ENCODE measurements at places on chromosomes 2 and 18.

DNA sequence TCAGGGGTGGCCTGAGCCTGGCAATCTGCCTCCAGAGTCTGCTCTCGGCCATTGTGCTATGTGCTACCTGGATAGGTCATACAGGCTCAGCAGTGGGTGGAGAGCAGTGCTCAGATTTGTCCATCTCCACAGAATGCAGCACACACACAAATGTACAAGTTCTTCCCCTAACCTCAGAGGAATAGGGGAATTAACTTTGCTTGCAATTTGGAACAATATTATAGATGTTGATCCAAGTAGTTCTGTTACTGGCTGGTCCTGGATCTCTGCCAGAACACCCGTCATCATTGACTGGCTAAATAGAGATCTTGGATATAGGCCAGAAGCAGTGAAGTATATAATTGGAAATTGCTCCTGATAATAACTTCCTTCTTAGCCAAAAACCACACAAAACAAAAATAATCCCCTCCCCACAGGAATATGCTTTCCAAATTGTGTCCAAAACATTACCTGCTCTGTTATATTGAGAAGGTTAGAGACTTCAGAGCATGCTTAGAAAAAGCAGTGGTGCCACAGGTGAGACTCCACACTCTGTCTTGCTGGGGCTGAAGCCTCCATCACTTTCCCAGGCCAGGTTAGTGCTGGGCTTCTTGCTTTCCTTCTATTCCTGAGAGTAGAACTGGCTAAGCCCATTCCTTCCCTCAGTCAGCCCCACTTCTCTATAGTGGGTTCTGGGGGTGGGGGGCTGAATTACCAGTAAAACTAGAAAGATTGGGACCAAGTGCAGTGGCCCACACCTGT is 38.8 kb downstream of the NCAPH start:
- DNase-seq = no peak

DNA sequence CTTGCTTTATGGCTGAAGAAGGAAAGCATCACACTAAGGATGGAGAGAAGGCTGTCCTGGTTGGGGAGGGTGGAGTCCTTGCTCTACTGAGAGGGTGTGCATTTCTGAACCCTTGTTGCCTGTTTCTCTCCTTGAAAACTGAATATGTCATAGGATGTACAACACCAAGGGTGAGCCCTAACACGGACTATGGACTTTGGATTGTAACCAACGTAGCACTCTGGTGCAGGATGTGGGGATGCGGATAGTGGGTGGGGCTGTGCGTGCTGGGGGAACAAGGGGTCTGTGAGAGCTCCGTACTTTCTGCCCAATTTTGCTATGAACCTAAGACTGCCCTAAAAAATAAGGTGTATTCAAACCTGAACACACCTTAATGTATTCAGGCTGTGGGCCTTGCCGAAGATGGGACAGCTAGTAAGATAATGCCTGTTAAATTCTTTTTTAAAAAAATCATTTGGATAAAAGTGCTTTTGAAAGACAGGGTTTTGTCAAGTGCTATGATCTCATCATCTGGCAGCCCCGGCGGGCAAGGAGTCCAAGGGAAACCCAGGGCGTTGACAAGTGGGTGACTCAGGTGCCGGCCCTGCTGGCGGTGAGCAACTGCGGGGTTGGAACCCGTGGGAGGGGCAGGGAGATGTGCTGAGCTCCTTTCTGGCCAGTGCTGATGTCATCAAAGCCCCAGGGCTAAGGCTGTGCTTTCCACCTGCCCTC is 54.0 kb downstream of the GATA6 start:
- no peak for DNase-seq

GRCh38 chr2:54924121-54924520 is 126.1 kb downstream of the RTN4 start:
- no peak for DNase-seq

- DNase-seq = no peak
Measured at GRCh38 chr2:237649541-237650454, 22.4 kb downstream of the LRRFIP1 start.

DNA sequence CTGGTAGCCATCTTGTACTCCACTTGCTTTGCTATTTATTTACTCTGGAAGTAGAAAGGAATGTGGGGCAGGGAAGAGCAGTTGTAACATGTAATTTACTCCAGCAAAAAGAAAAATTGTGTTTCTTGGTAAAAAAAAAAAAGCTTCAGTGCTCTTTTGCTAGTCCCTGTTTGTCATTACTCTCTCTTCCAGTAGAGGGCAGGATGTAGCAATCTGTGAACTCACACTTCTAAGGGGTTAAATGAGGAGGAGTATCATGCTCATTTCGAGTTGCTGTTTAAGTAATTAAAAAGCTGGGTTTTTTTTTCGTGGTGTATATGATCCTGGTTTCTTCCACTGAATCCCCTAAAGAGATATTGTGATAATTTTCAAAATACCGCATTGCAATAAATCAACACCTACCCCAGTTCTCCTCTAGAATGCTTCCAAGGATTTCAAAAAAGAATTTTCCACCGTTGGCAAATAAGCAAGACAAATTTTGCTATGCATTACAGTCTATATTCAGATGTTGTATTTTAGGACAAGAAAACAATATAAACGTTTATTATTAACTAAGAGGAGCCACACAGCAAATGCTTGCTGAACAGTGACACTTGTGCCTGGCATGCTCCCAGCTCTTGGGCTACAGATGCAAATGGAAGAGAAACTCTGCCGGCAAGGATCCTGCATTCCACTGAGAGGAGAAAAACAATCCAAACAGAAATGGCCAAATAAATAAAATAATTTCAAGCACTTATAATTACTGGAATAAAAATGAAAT is 261.6 kb downstream of the ASXL3 start:
- no peak for DNase-seq

GRCh38 chr18:70216788-70217187 is 11.3 kb upstream of the RTTN start:
- no peak for DNase-seq

DNA sequence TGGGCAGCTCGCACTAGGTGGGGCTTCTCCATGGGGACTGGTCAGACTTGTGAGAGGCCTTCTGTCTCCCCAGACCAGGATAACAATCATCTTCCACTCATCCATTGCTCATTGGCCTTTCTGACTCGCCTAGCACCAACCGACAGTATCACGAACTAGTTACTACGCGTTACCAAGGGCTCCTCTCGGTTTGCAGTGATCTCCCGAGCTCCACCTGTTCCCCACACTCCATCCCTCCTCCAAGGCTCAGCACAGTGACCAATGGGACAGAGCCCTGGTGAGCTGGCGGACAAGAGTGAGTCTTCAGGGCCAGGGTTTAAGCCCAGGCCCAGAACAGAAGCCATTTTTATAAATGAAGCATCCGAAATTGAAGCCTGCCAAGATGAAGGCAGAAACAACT is 42.8 kb upstream of the SMAD7 start:
- DNase-seq = no peak

Data from CD8-positive, alpha-beta memory T cell (primary cell).